Inflammatory macrophage treated with lipopolysaccharide for 4 hours (primary cell): ENCODE measurements at places on chromosomes 4 and X.
A peak's percentile ranks its signal among the peaks of the same experiment; 100 is the strongest.

- no peak for DNase-seq
Observed at GRCh38 chr4:180539284-180539683, 1703.9 kb upstream of the TENM3 start.

GRCh38 chrX:118570209-118570608 lies 74.6 kb downstream of the DOCK11 start:
- no peak for DNase-seq

GRCh38 chr4:3037957-3038461 lies 36.3 kb downstream of the HTT-AS start:
- peak; percentile 56 for DNase-seq

- no peak for DNase-seq
Observed at GRCh38 chr4:1462768-1463075, 56.5 kb upstream of the NKX1-1 start.

GRCh38 chrX:39175418-39176057 lies 374.3 kb downstream of the MID1IP1 start:
- no peak for DNase-seq

DNA sequence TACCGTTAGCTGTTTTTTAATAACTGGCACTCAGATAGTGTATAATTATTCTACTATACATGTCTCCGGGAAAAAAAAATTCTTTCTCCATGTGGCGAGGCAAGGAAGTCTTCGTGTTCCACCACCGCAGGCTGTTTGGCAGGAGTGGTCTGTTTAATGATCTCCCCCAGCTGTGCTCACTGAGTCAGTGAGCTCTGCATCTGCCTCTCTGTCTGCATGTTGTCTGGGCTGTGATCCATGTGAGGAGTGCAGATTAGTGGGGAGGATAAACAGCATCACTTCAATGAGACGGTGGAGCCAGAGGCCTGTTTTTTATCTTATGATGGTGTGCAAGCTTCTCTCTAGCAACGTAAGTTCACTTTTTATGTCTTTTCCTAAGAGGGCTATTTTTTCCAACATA lies 69.8 kb downstream of the RPS3A start:
- no peak for DNase-seq

- DNase-seq = peak; percentile 81
Observed at GRCh38 chr4:140861359-140862176, 105.4 kb upstream of the TBC1D9 start.

GRCh38 chr4:121712001-121712651 lies 15.3 kb upstream of the ANXA5 start:
- no peak for DNase-seq

- no peak for DNase-seq
Observed at GRCh38 chrX:129572422-129572821, 32.4 kb downstream of the OCRL start.

- DNase-seq = peak; percentile 12
Observed at GRCh38 chr4:78846258-78846657, 70.1 kb downstream of the BMP2K start.

DNA sequence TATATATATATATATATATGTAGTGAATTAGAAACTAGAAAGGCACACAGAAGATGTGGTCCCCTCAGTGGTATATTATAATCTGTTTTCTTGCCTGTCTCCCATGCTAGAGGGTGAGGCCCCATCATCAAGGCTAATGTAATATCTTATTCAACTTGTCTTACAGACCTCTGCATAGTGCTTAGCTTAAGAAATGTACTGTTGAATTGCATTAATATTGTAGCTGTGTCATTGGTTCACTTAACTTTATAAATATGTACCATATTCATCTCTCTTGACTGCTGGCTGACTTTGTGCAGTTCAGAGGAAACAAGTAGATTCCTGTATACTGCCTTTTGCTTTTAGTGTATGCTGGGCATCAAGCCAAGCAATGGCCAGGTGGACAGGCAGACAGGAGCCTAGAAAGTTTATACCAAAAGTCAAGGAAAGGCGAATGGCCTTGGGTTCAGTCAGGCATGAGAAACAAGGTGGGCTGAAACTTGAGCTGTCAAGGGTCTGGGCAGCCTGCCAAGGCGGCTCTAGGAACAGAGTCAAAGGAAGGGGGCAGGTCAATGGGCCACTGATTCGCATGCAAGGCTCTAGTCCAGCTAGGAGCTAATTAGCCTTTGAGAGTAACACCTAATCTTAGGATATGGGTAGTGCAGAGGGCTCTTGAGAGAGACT lies 78.8 kb upstream of the LEF1 start:
- no peak for DNase-seq

DNA sequence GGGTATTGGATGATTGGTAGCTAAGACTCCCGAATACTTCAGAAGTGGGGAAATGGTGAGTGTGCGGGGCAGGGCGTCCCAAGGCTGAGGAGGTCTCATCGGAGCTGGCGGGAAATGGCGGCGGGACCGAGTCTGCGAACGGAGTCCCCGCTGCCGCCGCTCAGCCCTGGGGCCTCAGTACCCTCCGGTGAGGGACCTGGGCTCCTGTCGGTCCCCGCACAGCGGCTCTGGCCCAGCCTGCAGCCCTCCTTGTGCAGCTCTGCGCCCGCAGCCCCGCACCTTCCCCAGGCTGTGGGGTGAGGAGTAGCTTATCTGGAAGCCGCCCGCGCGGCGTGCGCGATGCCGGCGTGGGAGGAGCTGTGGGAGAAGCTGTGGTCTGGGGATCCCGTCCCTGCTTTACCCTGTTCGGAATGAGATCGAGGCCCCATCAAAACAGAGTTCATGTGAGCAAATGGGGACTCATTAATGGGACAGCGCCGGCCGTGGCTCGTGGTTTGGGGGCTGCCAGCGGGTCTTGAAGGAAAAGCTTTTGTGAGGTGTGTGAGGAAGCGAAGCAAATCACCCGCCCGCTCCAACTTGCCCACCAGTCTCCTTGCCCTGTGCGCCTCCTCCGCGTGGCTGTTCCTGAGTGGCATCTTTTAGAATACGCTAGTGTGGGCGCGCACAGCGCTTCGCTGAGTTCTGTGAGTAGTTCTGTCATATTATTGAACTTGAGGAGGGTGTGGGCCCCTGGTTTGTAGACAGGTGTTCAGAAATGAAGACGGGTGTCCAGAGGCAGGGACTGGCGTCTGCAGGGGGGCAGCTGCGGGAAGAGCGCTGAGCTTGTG lies 531 bp downstream of the ZNF141 start:
- peak; percentile 10 for DNase-seq

GRCh38 chr4:174274436-174274835 lies 9.0 kb downstream of the FBXO8 start:
- no peak for DNase-seq
